Right atrium auricular region (tissue), 2 donors: ENCODE measurements at places on chromosomes 3 and 15. TPM values are rescaled to one million over a fixed set of nuclear protein-coding genes. Genes with fewer than 3 reads are reported as not detected.

The NRROS gene
- total RNA-seq: 4.8 TPM

DNA sequence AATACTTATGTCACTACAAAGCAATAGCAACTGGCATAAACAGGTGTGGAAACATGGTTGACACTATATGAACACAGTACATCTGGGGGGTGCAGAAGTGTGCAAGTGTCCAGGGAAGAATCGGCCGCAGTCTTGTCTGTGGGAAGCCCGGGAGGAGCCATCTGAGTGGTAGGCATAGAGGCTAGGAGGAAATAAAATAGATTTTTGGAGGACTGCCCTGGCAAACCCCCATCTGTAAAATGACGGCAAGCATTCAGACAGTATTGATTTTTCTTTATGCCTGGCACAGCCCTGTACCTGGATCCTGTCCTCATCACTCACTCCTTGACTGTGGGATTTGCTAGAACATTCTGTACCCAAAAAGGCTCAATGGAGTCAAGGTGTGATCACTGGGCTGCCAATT is 31.3 kb downstream of the THSD4 start:
- DNase-seq: no peak

DNA sequence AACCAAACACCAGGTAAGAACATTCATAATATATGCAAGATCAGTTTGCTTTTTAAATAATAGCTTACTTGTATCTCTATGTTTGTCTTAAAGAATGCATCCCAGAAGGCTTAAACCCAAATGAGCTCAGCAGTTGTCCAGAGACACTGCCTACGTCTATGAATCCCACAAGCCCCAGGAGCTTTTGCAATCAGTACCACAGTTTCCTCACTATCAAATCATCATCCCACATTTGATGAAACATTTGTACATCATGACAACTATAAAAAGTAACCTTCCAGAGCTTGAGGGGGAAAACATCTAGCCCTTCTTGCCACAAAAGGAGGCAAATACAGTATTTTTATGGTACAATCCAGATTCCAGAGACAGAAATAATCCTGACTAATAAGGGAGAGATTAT is 63.7 kb downstream of the ATP8B4 start:
- DNase-seq: no peak

The ZNF774 gene
- 3.7 TPM for total RNA-seq

- DNase-seq: no peak
Measured at GRCh38 chr3:43964640-43965039, 273.9 kb downstream of the ABHD5 start.

GRCh38 chr15:49410641-49411040 is 12.4 kb upstream of the FGF7 start:
- DNase-seq: no peak

DNA sequence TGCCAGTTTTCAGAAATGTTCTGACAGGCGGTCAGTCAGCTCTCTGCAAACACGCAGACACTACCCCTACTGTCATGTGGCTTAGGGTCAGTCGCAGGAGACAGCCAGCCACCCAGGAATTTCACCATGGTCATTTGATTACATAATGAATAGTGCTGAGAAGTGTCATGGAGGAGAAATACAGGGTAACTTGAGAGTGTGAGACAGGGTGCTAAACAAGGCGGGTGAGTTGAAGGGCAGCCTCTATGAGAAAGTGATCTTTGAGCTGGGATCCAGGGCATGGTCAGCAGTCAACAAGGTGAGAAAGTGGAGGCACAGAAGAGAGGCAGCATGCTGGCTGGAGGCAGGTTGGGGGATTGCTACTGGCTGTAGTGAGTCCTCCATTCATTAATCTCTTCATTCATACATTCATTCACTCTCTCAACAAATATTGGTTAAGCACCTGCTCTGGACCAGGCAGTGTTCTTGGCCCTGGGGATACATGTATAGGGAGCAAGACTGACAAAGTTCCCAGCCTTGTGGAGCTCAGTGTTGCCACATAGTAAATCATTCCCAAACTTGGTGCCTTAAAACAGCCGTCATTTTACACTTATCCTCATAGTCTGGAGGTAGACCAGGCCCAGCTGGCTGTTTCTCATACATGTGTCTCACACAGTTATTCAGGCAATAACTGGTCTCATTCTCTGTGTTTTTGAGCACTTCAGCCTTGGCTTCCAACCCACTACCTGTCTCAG is 14.8 kb downstream of the PXYLP1 start:
- no peak for DNase-seq

- no peak for DNase-seq
Measured at GRCh38 chr3:3241596-3241995, 62.1 kb upstream of the CRBN start.

GRCh38 chr3:71064291-71064955 is 519.1 kb downstream of the FOXP1 start:
- no peak for DNase-seq

DNA sequence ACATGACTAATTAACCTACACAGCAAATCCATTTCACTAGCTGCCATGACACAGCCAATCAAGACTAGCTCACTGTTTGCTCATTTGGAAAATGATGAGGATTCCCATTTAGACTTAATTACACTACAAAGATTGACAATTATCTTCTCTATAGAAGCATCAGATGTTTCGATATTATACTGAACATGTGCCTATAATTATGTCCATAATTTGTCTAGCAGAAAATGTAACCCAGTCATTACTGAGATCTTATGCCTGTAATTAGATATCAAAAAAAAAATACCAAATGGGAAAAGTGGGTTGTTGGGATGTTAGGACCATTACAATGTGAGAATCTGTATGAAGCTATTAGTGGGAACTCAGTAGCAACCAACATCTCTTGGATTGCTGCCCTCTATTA is 344.2 kb upstream of the MCTP2 start:
- DNase-seq: no peak

GRCh38 chr15:28977377-28978010 is 91.7 kb downstream of the APBA2 start:
- peak; percentile 60 for DNase-seq

DNA sequence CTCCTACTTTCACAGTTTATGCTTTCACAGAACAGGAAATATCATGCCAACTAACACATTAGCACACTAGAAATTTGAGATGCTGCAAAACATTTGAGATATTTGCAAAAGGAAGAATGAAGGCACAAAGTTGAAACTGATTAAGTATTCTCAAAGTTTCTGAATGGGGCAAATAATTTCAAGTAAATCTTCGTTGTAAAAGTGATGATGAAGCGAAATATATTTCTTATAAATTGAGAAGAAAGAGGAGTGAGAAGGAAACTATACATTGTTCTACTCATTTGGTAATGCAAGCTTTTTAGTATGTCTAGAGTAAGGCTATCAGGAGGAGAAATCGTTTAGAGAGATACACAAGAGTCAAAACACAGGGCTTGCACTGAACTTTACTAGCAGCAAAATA is 24.3 kb upstream of the LSAMP start:
- no peak for DNase-seq

GRCh38 chr15:53625962-53626845 is 133.3 kb downstream of the WDR72 start:
- DNase-seq: no peak

The TRIM59 gene
- total RNA-seq: 0.15 TPM

DNA sequence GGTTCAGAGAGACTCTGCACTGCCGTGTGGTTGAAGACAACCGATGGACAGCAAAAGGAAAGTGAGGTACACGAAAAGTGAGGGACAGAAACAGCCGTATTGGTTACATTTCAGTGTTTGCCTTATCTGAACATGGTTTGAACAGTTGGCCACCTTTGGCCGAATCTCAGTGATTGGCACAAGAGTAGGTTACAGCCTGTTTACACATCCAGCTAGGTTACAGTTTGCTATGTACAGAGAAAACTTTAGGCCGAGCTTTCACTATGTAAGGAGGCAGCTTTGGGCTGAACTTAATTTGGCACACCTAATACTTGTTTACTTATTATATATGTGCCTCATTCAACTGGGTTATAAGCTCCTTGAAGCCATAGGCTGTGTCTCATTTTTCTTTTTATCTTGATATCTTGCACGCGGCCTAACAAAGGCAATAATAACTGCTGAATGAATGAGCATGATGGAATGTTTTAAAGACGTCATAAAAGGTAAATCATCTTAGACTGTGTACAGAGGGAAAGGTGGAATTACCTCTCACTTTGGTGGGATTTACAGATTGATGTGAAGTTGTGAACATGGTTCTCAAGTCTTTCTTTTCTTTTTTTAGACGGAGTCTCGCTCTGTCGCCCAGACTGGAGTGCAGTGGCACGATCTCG is 17.2 kb upstream of the GREM1 start:
- no peak for DNase-seq

The GP9 gene
- total RNA-seq: not detected

DNA sequence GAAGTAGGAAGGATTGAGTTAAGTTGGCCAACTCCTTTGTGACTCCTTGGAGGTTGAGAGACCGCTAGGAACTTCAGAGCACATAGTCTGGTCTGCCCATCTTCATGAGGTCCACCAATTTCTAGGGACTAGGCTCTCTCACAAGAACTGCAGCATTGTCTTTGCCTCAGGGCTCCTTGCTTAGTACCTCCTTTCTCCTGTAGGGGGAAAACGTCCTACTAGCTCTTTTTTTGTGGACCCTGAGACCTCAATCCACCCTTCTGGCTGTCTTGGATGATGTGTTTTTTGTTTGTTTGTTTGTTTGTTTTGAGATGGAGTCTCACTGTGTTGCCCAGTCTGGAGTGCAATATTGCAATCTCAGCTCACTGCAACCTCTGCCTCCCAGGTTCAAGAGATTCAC is 21.6 kb downstream of the REC114 start:
- DNase-seq: no peak
